CD4-positive, CD25-positive, alpha-beta regulatory T cell (primary cell): ENCODE measurements at places on chromosomes 16 and 17.

DNA sequence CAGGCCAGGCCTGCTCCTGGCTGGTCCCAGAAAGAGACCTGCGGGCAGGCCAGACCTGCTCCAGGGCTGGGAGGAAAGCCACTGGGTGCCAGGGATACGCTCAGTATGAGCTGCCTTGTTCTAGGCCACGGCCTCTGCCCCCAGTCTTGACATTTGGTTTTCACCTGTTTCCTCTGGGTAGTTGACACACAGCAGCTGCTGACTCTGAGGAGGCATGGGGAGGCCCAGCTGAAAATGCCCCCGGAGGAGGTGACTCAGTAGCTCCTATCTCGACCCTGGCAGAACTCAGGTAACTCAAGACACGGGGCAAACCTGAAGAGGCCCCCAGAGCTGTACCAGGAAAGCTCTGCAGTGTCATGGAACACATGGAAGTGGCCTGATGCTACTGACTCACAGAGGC, 13.9 kb upstream of the ADGRG1 start:
- DNase-seq, result peak; percentile 9

DNA sequence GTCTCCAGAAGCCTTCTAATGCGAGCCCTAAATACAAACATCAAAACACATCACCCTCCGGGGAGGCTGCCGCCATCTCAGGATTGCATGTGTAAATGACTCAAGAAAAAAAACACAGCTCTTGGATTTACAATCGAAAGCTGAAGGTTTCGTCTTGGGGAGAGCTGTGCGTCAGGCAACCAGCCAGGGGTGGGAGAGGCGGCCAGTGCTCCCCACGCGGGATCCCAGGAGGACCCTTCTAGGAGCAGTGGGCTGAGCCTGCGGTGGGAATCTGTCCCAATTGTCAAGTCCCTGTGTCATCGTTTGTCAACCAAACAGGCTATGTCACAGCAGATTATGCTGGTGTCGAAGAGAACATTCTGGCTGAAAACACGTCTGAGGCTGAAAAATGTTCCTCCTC, 209.7 kb downstream of the ABCC12 start:
- DNase-seq, result no peak

- no peak for DNase-seq
Measured at GRCh38 chr17:58040386-58040785, 33.3 kb upstream of the SRSF1 start.

- no peak for DNase-seq
Measured at GRCh38 chr16:330741-331140, 21.8 kb downstream of the AXIN1 start.

- DNase-seq, result peak; percentile 32
Measured at GRCh38 chr16:87687126-87687910, 78.5 kb downstream of the KLHDC4 start.

DNA sequence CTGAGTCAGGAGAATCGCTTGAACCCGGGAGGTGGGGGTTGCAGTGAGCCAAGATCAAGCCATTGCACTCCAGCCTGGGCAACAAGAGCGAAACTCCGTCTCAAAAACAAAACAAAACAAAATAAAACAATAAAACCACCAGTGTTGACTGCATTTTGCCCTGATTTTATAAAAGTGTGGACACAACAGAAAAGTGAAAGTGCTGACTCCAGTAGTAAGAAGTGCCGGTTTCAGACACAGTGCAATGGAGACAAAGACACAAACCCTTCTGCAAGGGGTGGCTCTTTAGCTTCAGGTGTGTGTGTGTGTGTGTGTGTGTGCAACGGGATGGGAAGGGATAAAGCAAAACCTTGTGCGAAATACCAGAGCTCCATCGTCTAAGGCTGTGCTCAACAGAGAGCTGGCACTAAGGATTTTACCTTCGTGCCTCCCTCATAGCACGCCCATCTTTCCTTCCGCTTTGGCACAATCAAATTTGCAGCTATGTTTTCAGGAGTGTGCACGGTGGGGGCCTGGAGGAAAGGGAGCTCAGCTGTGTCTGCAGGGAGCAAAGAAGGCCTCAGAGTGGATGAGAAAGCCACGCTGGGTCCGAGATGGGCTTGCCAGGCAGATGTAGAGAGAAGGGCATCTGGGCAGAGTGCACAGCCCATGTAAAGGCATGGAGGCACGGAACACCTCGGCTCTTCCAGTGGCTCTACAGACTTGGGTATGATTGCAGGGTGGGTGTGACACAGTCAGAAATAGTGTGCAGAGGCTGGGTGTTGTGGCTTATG, 15.5 kb downstream of the MXRA7 start:
- no peak for DNase-seq
